Eye (tissue), 1 donor: ENCODE measurements at places on chromosomes 6 and 20.

DNA sequence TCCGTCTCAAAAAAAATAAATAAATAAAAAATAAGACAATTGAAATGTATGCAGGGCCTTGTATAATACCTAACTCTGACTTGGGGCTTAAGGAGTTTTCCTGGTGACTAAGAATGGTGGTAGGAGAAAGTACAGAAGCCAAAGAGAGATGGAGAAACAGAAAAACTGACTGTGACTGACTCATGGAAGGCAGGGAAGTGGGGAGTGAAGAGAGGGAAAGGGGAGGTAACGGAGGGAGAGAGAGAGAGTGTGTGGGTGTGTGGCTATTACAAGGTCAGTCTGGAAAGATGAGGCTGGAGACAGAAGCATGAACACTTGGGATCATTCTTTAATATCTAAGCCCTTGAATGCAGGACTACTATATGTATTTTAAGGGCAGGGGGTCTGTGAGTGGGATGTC is 38.5 kb downstream of the SNRNP48 start:
- DNase-seq: no peak

GRCh38 chr20:48558906-48559305 is 268.9 kb downstream of the PREX1 start:
- no peak for DNase-seq

GRCh38 chr6:2945153-2945452 is 26.3 kb downstream of the SERPINB6 start:
- DNase-seq: no peak

DNA sequence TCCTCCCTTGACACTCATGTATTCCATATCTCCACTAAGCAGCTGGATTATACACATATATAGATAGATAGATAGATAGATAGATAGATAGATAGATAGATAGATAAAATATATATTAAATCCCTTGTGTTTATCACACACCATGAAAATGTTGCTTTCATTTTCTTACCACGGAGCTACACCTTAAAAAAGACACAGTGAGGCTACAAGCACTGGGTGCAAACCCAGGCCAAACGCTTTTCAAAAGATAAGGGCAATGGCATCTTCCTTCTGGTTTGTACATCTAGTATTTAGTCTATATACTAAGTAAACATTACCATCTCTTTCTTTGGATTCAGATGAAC is 377.1 kb downstream of the ESR1 start:
- DNase-seq: no peak

DNA sequence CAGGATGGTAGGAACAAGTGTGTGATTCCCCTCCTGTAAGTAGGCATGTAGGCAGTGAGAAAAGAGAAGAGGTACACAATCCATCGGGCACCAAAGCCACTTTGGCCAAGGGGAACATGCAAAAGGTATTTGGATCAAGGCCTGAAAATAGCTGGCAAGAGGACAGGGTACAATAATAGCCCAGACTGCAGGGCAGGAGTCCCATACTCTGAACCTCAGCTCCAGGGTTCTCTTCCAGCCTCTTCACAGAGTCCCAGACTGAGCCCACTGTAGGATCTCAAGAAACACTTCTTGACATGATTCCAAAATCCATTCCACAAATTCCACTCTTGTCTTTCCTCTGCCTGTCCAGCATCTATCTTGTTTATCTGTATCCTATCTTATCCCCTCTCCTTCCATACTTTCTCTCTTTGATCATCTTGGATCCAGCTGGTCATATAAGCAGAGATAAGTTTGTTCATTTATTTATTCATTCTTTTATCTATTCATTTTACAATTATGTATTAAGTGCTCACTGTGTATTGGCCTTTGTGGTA is 19.7 kb downstream of the ACSS2 start:
- no peak for DNase-seq

DNA sequence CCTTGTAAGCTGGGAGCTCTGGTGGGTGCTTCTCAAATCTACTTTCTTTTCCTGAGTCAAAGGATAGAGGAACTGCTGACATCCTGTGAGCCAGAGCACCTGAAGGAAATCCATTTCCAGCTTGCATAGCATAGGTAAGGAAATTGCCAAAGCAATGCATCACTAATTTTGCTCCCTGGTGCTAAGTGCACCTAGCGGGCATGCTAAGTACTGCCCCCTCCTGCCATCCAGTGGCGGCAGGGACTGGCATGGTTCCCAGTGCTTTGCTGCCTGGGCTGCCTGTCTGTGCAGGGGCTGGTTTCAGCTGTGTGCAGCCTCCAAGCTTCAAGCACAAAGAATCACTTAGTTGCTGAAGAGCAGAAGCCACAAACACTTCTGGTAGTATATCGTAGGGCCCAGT is 63.9 kb downstream of the FARS2 start:
- DNase-seq: no peak

DNA sequence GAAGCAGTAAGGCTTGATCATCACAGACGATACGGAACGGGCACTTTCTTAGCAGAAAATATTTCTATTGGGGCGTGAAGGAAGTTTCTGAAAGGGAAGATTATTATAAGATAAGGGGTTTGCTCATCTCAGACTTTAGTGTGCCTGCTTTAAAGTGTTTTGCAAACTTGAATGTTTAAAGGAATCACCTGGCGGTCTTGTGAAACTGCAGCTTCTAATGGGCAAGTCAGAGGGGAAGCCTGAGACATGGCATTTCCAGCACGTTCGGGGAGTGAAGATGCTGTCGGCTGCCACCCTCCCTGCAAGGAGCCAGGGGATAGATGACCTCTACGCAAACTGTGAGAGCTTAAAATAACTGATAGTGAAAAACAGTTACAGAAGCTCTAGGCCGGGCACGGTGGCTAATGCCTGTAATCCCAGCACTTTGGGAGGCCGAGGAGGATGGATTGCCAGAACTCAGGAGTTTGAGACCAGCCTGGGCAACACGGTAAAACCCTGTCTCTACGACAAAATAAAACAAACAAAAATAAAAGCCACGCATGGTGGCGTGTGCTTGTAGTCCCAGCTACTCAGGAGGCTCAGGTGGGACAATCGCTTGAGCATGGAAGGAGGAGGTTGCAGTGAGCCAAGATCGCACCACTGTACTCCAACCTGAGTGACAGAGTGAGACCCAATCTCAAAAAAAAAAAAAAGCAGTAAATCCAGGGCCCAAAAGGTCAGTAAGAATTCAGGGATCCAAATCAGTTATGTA is 2.3 kb upstream of the KIF16B start:
- no peak for DNase-seq

GRCh38 chr20:41306061-41306727 is 11.3 kb downstream of the ZHX3 start:
- DNase-seq: no peak

- no peak for DNase-seq
Measured at GRCh38 chr20:40634891-40635290, 54.1 kb downstream of the MAFB start.

GRCh38 chr6:165626711-165627110 is 36.3 kb downstream of the PDE10A start:
- DNase-seq: no peak

GRCh38 chr6:56683882-56684281 is 41.2 kb upstream of the DST start:
- DNase-seq: peak; percentile 23
